EH (cell line): ENCODE measurements at places on chromosomes 5 and 9.
A peak's percentile ranks its signal among the peaks of the same experiment; 100 is the strongest.

- DNase-seq: no peak
Observed at GRCh38 chr5:4204276-4205141, 608.9 kb downstream of the IRX1 start.

DNA sequence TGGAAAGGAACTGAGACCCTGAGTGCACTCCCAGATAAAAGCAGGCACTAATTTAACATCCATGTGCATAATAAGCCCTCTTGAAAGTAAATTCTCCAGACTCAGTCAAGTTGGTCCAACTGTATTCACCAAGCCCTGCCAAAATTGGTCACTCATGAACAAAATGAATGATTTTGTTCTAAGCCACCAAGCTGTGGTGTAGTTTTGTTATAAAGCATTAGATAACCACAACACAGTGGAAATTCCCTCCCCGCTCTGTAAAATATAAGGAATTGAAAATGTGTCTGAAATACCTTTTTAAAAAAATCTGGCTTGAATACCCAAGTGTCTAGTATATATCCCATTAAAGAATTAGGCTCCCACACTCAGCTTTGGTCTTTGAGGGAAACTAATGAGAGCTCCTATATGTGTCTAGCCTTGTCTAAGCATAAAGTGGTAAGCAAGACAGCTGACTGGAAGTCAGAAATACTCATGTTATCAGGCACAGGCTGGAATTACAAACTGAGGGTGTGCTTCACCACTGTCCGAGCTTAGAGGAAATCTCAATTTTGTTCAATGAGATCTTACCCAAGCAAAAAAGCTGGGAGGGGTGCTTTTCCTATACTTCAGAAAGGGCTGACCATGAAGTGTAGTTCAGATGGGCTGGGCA is 33.2 kb downstream of the IDNK start:
- no peak for DNase-seq

GRCh38 chr5:125006011-125006685 is 259.7 kb upstream of the ZNF608 start:
- DNase-seq: no peak

- no peak for DNase-seq
Observed at GRCh38 chr5:74309050-74309449, 331.5 kb downstream of the ENC1 start.

DNA sequence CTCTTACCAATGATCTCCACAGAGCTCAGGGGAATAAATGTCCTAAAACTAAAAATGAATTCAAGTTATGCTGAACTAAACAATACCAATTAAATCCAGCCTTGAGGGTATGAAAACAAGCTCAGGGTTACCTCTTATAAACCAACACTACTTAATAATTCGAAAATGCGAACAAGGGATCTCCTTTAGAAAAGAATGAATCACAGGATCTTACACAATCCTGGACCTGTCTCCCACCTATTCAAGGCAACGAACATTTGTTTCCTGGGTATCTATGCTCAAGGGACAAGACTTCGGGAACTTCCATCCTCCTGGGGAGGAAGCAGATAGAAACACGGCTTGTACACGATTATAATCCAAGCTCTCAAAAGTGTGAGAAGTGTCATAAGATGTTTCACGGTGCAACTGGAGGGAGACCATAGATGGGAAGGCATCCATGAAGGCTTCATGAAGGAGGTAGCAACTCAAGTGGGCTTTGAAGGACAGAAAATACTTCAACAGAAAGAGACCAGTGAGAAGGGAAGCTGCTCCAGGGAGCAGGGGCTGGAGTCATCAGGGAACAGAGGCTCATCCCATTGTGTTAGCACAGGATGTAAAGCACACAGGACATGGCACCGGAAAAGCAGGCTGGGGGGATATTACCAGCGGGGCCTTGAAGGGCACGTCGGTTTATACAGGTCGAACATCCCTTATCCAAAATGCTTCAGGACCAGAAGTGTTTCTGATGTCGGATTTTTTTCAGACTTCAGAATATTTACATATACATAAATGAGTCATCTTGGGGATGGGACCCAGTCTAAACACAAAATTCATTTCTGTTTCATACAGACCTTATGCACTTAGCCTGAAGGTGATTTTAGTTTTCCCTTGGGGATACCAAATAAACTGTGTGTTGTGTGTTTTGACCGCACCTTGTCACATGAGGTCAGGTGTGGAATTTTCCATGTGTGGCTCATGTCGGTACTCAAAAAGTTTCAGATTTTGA is 87.4 kb downstream of the TLE1 start:
- no peak for DNase-seq

DNA sequence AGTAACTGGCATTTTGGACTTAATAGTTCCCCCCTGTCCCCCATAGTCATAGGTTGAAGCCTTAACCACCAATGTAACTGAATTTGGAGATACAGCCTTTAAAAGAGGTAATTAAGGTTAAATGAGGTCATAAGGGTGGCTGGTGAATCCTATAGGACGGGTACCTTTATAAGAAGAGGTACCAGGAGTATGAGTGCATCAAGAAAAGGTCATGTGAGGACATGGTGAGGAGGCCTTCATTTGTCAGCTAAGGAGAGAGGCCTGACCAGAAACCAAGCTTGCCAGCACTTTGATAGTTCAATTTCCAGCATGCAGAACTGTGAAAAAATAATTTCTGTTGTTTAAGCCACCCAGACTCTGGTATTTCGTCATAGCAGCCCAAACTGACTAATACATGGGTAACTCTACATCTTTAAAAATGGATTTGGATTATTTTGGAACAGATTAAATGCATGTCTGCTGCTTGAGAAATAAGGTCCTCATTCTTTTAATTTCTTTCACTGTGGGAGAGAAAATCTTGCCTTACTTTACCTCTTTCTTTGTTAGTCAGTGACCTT is 9.7 kb downstream of the RASA1 start:
- DNase-seq: peak; percentile 38

- peak; percentile 87 for DNase-seq
Observed at GRCh38 chr5:153565822-153566221, 75.4 kb downstream of the GRIA1 start.

DNA sequence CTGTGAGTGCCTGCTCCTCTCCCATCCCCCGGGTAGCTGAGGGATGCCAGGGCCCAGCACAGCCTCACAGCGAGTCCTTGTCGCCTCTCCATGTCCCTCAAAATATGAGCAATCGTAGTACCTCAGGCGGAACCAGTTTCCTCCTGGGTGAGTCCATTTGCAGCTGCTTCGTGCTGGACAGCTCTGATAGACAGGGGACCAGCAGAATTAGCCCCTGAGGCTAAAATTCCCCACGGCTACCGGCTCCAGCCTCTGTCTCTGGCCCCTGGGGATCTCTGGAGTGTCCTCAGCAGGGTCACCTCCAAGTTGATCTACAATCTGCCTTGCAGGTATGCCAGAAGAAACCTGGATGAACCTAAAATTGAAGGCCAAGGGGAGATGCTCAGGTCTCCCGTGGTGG is 115.8 kb upstream of the FBXL7 start:
- DNase-seq: no peak

GRCh38 chr9:133978899-133979272 is 13.2 kb downstream of the VAV2 start:
- DNase-seq: no peak

- DNase-seq: no peak
Observed at GRCh38 chr9:3931058-3931457, 368.8 kb downstream of the GLIS3 start.

DNA sequence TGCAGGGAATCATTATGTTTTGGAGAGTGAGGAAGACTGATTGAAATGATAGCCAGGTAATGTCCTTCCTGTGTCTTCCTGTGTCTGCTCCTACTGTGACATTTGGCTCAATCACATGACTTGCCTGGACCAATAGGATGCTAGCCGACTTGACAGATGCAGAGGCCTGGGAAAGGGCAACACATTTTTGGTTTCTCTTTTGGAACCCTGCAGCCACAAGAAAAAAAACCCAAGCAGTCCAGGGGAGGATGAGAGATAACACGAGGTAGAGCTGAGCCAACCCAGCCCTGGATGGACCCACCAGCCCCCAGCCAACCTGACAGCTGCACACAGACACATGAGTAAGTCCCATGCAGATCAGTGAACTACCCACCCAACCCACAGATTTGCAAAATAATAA is 256.1 kb upstream of the SMARCA2 start:
- DNase-seq: no peak

- no peak for DNase-seq
Observed at GRCh38 chr5:6961123-6961522, 247.9 kb downstream of the TENT4A start.

DNA sequence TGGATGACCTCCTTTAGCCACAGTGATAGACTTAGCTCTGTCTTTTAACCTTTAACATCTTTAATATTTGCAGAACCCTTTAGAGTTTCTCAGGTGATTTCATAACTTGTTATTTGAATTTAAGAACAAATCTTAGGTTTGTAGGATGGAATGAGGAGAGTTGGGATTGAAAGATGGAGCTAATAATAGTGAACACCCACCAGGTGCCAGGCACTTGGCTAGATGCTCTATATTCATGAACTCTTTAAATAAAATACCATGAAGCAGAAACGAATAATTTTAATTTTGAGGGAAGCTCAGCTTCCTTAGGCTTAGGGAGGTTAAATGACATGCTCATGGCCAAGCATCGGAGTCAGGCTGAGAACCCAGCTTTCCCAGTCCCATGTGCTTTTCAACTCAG is 19.4 kb upstream of the CARNMT1 start:
- DNase-seq: no peak

GRCh38 chr9:127194881-127195713 is 69.5 kb upstream of the GARNL3 start:
- peak; percentile 67 for DNase-seq

- no peak for DNase-seq
Observed at GRCh38 chr5:17443333-17444130, 54.5 kb upstream of the TAF11L2 start.

DNA sequence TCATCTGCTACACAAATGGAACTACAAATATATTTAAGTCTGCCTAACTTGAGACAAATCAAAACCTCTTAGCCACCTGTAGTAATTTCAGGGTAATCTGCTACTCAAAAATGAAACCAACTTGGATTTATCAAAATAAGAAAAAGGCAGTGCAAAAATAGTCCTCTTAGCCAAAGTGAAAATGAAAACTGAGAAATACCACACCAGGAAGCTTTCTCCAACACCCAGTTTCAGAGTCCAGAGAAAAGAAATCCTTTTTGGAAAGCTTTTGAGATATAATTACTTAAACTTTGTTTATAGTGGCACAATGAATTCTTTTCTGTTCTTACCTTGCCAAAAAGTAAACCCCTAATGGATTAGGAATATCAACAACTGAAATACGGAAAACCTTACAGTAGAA is 990.4 kb downstream of the EFNA5 start:
- no peak for DNase-seq

- DNase-seq: no peak
Observed at GRCh38 chr9:87729246-87729645, 3.3 kb downstream of the CTSL start.
